Ecto neural progenitor cell (in vitro differentiated cells): ENCODE measurements at places on chromosomes 3 and 15.

DNA sequence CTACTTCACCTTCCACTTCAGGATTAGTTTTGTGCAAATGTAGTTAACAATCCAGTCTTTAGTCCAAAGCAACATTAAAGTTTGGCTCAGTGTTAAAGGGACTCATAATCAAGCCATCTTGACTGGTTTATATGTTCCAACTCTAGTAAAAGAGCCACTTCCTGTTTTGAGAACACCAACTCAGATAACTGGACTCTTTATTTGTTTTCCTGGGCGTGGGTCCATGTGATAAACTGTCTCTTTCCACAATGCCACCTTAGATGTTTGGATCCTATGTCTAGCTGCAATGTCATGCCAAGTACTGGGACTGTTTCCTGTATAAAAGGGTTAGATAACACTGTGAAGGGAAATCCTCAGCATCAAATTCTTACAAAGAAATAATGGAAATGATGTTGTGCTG lies 545.0 kb downstream of the PYDC2 start:
- no peak for DNase-seq

DNA sequence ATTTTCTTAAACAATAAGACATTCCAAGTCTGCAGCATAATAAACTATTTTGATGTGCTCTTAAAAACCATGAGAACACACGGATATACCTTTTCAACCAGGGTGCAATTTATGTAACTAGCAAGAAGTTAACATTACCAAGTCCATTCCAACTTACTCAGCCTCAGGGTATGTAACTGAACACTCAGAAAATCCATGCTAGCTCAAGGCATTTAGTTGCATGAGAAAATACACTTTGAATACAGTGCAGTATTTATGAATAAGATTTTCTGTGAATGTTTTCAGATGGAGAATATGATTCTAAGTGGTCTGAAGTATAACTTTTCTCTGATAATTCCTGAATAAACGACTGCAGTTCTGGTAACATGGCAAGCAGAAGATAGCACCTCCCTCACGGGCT lies 124.3 kb downstream of the SNRK start:
- no peak for DNase-seq

DNA sequence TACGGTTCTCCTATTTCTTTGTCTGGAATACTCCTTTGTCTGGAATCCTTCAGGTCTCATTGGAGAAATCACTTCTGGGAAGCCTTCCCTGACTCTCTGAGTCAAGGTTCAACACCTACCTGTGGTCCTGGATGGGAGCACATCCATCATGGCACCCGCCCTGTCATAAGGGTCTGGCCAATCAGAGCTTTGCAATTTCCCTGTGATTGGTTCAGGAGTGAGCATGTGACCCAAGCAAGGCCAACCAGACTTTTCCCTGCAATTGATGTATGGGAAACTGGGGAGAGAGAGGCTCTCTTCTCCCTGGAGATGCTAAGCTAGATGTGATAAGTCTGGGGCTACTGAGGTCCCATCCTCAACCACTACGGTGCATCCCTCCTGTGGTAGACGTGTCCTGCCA lies 8.1 kb downstream of the FAM3D start:
- no peak for DNase-seq

GRCh38 chr3:16151109-16151508 lies 23.4 kb upstream of the GALNT15 start:
- no peak for DNase-seq

DNA sequence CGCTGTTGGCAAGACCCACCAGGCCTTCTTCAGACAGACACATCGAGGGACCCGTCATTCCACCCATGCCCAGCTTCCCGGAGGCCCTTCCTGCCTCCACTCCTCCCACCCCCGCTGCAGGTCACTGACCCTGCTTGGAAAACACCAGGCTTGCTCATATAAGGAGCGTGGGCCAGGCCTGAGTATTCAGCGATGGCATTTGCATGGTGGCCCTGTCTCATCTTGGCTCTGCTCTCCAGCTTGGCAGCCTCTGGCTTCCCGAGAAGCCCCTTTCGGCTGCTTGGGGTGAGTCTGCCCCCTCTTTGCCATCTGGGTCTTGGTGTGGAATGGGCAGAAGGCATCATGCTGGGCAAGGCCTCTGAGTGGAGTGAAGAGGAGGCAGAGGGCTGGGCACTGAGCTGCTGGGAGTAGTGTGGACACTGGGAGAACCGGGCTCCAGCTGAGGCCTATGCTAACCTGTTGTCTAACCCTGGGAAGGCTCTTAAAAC lies at the start of gene ITIH3:
ITIH3 (plus strand) TSS at position 185 of the 488 bp plus-strand sequence; CDS start at position 193, 8 bp downstream.
- DNase-seq = no peak

DNA sequence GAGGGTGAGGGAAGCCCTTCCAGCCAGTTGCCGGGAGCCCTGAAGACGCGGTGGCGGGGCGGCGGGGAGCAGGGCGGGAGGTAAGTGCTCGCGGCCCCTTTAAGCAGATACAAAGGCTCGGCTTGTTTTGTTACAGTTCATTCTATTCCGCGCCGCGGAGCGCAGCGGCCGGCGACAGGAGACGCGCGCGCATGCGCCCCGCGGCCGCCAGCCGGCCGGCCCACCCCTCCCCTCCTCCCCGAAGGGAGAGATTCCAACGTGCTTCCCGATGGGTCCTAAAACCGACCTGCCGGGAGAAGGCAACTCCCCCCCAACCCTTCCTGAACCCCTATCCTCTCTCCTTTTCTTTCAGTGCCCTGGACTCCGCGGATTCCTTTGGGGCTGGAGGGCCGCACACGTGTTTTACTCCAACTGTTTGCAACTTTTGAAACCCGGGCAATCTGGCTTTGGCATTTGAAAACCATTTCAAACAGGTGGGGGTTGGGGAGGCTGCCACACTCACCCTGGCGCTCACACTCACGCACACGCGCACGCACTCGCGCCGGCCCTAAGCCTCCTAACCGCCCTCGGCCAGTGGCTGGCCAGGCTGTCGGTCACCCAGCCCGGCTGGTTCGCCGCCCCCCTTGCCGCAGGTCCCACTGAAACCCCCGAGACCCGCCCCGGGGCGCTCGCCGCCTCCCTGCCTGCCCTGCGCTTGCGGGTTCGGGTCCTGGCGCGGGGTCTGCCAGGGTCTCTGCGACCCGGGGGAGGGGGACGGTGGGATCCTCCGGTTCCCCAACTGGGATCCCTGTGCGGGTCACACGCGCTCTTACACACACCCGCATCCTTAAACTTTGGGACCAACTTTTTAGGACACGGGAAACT lies at the start of gene MAGI1:
MAGI1 (minus strand) TSS at position 193 of the 864 bp plus-strand sequence. CDS start 610 bp downstream, outside the sequence.
- peak; percentile 96 for DNase-seq

- DNase-seq = no peak
These were observed 179.3 kb downstream of the THRB start for GRCh38 chr3:24315356-24315755.

DNA sequence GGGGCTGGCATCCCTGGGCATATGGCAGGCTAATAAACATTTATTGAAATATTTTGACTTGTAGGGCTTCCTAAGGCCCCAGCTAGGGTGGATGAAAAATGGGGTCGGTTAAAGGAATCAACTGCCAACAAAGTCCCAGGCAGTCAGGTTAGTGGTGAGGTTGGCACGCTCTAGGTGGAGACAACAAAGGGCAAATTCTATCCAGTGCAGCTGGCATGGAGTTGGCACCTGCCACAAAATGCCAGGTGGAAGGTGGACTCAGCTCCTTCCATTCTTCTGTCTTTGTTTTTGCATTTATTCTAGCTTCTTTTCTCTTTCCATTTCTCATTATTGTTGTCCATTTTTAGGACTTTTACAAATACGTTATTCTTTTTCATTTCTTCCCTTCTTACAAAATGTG lies 31.0 kb downstream of the LCMT2 start:
- no peak for DNase-seq

- DNase-seq = no peak
These were observed 3.2 kb upstream of the SLC4A7 start for GRCh38 chr3:27487383-27487782.

DNA sequence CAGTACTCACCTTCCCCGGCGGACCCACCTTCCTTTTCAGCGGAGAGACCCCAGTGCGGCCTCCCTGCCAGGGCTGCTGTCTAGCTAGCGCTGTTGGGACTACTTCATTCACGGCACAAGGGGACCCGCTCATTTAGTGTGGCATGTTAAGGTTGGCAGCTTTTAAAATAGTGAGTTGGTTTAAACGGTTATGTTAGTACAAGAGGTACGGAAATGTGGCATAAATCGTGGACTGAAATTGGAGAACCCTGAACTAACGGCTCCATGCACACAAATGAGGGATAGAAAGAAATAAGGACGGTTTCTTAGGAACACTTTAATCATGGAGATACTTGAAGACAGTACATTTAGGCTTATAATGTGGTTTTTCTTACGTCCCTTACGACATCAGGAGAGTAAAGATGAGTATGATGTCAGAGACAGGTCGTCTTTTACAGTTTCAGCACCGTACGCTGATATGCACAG lies 752 bp downstream of the CEP63 start:
- no peak for DNase-seq
